IMR-90 (cell line): ENCODE measurements at places on chromosomes 12 and 14. TPM values are rescaled to one million over a fixed set of nuclear protein-coding genes. Genes with fewer than 3 reads are reported as not detected.
A peak's percentile ranks its signal among the peaks of the same experiment; 100 is the strongest.

DNA sequence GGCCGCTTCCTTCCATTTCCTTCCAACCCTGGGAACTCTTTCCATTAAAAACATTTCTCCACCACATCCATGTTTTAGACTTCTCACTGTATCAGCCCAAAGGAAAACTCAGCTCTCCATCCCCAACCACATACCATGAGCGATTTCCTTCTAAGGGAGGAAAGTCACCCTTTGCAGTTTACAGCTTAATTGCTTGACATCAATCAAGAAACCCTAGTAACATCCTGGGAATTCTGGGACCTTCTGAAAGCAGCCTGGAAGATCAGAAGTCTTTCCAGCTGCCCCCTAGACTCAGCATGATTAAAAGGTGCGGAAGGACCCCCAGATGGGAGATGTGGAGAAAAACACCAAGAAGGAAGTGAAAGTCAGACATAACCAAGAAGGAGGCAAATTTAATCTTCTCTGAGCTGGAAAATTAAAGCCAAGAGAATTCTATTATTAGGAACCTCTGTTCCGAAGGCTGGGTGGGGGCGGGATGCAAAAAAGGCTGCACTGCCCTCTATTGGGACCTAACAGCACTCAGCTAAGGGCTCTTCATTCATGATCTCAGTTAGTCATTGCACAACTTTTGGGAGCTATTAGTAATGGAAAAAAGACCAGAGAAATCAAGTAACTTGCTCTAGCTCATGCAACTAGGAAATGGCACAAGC lies 73.3 kb upstream of the PLXNC1 start:
- peak; percentile 89 for DNase-seq

DNA sequence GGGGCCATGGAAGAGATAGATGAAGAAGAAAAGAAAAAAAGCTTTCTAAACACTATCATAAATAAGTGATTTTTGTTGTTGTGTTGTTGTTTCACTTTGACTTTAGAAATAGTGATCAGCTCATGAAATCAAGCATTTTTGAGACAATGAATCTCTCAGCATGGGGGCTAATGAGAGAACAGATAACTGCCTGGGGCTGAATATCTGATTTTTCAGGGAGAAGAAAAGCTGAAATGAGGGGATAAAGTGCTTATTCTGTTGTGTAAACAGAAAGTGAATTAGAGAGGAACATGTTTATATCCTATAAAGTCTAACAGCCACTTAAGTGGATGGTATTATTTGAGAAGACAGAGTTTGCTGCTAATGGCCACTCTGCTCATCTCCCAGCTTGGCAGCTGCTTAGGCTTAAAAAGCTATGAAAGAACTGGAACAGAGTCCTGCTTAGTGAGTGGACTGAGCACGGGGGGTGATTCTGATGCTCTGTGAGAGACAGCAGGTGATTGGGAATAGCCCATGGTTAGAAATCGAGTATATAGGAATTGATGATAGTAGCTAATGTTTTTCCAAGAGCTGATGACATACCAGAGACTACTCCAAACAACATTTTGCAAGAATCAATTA lies 646.1 kb upstream of the TMEM132C start:
- DNase-seq, result no peak

GRCh38 chr12:26252946-26253345 lies 57.6 kb downstream of the SSPN start:
- DNase-seq, result no peak

DNA sequence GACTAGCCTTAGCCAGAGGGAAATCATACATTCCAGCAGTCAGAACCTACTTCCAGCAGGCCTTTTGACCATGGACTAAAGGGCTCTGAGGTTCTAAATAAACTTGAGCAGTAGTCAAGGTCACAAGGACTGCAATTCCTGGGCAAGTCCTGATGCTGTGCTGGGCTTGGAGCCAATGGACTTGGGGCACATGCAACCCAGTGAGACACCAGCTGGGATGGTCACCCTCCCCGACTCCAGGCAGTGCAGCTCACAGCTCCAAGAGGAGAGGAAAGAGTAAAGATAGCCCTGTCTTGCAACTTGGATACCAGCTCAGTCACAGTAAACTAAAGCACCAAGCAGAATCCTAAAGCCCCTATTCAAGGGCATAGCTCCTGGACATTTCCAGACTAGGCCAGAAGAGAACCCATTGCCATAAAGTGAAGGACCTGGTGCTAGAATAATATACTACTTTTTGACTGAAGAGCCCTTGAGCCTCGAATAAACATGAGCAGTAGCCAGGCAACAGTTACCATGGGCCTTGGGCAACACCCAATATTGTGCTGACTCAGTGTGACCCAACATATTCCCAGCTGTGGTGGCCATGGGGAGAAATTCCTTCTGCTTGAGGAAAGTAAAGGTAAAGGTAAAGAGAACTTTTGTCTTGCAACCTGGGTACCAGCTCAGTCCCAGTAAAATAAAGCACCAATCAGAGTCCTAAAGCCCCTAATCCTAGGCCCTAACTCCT lies 226.2 kb upstream of the CLEC14A start:
- peak; percentile 70 for DNase-seq

GRCh38 chr14:54782751-54783659 lies 119.6 kb downstream of the GCH1 start:
- DNase-seq, result no peak

LIN7A gene
- total RNA-seq, result 23.9 and 24.7 TPM in 2 replicates

DNA sequence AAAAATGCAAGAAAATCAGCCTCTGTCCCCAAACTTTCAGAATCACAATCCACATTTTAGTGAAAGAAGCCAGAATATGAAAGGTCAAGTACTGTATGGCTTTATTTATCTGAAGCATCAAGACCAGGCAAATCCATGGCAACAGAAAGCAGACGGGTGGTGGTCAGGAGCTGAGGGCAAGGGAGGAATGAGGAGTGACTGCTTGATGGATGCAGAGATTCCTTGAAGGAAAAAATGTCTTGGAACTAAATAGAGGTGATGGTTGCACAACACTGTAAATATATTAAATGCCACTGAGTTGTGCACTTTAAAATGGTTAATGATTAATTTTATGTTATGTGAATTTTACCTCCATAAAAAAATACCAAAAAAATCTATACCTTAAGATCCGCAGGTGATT lies 165.1 kb downstream of the GXYLT1 start:
- DNase-seq, result no peak
